ENCODE measurements at places on chromosomes 3 and 15. TPM values are rescaled to one million over a fixed set of nuclear protein-coding genes. Genes with fewer than 3 reads are reported as not detected.

The TMCO5A gene
- 0.10 TPM for total RNA-seq

The FSIP1 gene
- total RNA-seq = 0.94 TPM

The RASGRP1 gene
- total RNA-seq = 64.9 TPM

The SH2D7 gene
- not detected for total RNA-seq

The TJP1 gene
- 0.10 TPM for total RNA-seq

All from mononuclear cell (primary cell).